ENCODE measurements at places on chromosomes 6 and 20.

GRCh38 chr20:45069261-45069660 is 31.7 kb downstream of the KCNS1 start:
- peak; percentile 43 for DNase-seq

GRCh38 chr6:11358904-11359830 is 126.7 kb upstream of the NEDD9 start:
- DNase-seq = no peak

DNA sequence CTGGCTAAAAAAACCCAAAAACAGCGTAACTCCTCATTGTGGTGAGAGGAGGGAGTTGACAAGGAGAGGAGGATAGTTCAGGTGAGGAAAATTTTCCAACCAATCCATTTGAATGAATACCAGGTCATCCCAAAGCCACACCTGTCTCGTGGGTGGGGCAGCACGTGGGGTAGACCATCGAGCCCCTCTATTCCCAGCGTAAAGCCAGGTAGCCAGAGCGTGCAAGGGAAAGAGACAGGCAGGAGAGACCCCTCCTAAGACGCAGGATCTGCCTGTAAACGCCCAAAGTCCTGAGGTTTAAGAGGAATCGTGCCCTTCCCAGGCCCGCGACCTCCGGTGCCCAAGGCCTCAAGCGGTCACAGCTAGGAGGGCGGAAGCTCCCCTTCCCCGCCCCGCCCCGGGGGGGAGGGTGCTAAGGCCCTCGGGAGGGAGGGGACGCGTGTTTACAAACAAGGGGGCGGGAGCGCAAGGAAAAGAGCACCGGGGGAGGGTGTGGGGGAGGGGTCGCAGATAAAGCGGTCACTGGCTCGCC is 712 bp downstream of the RXRB start:
- peak; percentile 48 for DNase-seq

GRCh38 chr6:146388736-146389364 is 154.8 kb upstream of the RAB32 start:
- DNase-seq = no peak

DNA sequence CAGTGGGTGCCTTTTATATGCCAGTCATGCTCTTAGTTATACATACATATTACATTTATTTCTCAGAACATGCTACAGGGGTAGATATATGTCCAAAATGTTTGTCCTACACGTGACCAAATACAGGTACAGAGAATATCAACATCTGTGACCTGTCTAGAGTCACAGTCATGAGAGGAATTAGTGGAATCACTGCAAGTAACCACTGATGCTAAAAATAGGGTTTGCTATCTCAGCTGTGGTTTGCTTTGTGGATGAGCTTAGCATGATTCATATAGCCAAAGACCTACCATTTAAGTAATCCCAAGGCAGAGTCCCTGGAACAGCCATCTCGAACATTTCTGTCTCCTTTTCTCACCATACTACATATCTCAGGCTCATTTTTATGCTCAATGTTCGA is 32.3 kb downstream of the GSTA3 start:
- DNase-seq = peak; percentile 75

DNA sequence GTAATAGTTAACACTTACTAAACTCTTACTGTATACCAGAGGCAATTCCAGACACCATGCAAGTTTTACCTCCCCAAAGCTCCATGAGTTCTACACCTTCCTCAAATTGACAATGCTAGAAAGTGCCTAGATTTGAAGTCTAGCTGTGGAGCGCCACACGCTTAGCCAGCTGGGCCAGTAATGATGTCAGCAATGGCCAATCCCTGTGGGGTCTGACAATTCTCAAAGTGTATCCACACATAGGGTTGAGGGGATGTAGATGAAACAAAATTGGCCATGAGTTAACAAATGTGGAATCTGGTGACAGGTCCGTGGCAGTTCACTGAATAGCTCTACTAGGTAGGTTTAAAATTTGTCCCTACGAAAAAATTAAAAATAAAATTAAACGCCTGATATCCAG is 1.3 kb downstream of the ZNF343 start:
- DNase-seq = no peak

DNA sequence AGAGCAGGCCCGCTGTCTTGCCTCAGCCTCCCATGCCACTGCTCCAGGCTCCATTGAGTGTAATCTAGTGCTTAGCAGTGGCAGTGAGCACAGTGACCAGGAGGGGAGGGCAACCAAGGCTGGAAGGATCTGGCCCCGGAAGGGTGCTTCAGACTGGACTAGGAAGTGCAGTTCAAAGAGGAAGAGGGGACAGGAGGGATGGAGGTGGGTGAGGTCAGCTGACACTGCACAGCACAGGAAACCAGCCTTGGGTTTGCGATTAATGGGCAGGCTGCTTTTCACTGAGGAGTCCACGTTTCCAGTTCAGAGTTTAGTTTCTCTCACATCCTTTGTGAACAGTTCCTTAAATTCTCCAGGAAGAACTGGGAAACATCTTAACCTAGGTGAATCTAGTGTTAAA is 46.9 kb downstream of the CDS2 start:
- no peak for DNase-seq

- DNase-seq = no peak
Measured at GRCh38 chr6:73180076-73180738, 45.1 kb downstream of the KHDC1L start.

DNA sequence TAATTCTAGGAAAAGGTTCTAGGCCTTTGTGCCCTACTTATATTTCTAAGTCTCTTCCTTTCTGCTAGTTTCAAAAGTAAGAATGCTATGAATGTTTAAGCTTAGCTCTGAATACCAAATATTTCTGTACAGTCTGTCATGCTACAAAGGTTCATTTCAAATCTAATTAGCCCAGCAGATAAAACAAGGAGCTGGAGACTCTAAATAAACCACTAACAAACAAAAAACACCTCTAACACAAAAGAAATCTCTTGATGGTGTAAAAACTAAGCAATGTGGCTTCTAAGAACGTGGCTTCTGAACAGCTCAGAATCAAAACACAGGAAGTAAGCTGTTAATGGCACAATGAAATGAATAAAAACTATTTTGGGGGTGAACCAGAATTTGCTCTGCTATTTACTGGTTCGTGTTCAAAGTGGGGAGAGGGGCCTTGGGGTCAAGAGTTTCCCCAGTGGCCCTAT is 198.3 kb downstream of the BCAS1 start:
- DNase-seq = no peak

DNA sequence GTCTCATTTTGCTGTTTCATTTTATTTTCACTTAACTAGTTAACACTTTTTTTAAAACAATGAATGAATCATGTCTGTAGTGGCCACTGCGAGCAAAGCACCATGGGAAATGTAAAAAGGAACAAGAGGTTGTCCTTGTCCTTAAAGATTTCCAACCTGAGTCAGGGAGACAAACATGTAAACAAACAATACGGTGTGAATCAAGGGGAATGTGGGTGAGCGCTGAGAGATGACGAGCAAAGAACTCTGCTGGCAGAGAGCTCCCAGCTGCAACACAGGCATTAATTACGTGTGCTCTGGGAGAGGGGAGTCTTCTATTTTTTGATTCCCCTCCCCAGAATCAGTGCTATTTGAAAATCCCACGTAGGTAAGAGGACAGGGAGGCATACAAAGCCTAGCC is 84.3 kb downstream of the ATXN1 start:
- DNase-seq = no peak

DNA sequence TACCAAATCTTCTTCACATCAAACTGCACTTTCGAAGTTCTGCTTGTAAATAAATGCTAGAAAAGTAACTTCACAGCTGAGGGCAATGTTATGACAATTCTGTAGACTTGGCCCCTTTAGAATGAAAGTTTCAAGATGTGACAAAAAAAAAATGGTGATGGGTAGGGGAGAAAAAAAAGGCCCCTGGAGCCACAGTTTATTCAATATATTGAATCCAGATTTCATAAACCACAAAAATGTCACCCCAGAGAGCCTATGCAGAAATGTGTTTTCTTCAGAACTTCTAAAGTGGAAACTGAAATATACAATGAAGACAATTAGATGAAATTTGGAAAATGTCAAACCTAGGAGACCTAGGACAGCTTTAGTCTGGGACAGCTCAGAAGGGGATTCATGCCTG is 143.1 kb downstream of the EDN3 start:
- DNase-seq = no peak

- DNase-seq = no peak
Measured at GRCh38 chr6:116529466-116530290, 15.8 kb downstream of the TRAPPC3L start.

DNA sequence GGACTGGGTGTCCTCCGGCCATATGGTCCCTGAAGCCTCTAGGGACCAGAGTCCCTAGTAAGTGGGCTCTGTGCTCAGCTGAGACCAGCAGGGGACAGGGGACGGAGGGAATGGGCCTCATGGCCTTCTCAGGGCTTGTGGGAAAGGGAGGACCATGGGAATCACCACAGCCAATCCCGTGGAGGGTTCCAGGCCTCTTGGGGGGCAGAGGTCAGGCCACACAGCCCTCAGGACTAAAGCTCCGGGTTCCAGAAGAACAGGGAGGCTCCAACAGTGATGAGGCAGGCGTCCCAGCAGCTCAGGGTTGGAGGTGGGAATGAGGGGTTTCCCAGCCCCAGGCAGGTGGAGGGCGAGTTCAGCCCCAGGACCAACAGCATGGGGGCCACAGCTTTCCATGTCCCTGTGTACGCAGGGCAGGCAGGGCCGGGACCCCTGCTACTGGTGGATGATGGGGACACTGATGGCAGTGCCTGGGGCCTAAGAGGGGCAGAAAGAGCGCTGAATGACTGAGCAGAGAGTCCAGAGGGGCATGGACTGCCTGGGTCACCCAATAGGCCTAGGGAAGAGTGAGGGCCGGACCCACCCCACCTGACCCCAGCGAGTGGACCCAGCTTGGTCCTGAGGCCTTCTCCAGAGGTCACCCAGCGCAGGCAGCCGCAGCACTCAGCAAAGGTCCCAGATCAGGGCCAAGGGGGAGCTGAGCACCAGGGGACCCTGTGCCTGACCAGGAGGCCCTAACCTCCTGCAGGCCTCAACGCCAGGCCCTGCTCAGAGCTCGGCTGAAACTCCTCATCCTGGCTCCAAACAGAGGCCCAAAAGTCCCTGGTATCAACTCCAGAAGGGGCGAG is 8.8 kb downstream of the MYL9 start:
- no peak for DNase-seq

DNA sequence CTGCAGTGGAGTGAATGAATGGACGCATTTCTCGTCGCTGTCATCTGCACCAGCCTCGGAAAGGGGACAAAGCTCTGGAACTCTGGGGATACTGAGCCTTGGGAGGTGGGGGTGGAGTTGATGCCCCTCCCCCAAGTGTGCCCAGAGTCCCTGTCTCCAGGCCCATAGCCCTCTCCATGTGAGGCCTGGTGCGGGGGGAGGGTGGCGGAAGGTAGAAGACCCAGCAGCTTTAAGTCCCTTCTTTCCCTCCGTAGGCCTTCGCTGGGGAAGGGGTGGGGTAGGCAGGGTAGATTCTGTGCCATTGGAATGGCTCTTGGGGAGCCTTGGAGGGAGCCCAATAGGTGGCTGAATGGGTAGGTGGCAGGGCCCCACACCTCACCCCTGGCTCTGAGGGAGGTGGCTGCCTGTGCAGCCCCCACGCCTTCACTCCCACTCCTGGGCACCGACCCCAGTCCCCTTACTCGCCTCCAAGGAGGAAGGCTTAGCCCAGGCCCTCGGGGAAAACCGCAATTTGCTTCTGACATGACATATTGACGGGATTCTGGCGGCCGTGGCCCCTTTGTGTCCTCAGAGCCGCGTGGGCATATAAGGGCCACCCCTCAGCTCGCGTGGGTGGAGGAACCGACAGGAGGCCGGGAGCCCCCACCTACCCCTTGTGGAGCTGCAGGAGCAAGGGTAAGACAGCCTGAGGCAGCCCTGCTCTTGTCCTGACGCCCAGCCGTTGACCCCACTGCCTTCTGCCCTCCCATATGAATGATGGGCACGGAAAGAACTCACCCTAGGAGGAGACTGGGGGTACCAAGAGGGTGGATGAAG is at the start of gene BPIFB3:
Gene BPIFB3 (plus strand): TSS at position 613 of the 816 bp plus-strand sequence. CDS start 1,533 bp downstream, outside the sequence.
- no peak for DNase-seq

GRCh38 chr20:41407607-41408006 is 41.0 kb upstream of the EMILIN3 start:
- no peak for DNase-seq

- DNase-seq = no peak
Measured at GRCh38 chr20:57536771-57537724, 12.1 kb upstream of the CTCFL start.

GRCh38 chr6:116369964-116370759 is 585 bp upstream of the DSE start:
- DNase-seq = peak; percentile 81

- DNase-seq = no peak
Measured at GRCh38 chr6:168498161-168498843, 57.3 kb downstream of the SMOC2 start.

DNA sequence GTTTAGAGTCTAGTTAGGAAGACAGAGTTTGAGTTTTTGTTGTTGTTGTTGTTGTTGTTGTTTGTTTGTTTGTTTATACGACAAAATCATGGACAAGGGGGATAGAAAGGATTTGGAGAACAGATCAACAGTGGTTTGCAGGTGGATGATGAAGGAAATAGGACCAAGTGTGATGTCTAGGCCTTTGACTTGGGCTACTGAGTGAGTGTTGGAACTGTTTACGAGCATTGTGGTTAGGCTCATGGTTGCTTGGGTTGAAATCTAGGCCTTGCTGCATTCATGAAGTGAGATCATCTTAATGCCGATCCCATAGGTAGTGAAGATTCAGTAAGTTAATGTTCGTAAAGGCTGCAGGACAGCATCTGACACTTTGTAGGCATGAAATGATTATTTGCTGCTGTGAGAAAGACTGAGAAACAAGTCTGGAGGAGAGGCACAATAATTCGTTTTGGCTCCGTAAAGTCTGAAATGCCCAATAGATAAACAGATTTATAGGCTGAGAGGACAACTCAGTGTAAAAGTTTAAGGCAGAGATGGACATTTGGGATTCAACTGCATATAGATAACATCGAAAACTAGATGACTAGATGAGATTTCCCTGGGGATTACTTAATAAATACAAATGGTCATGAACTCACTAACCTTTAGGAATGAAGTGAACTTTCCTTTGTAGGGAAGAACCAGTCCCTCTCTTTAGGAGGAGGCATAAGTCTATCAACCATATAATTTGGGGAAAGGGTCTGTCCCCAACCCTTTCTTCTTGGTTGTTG is 70.0 kb downstream of the HDDC2 start:
- no peak for DNase-seq

DNA sequence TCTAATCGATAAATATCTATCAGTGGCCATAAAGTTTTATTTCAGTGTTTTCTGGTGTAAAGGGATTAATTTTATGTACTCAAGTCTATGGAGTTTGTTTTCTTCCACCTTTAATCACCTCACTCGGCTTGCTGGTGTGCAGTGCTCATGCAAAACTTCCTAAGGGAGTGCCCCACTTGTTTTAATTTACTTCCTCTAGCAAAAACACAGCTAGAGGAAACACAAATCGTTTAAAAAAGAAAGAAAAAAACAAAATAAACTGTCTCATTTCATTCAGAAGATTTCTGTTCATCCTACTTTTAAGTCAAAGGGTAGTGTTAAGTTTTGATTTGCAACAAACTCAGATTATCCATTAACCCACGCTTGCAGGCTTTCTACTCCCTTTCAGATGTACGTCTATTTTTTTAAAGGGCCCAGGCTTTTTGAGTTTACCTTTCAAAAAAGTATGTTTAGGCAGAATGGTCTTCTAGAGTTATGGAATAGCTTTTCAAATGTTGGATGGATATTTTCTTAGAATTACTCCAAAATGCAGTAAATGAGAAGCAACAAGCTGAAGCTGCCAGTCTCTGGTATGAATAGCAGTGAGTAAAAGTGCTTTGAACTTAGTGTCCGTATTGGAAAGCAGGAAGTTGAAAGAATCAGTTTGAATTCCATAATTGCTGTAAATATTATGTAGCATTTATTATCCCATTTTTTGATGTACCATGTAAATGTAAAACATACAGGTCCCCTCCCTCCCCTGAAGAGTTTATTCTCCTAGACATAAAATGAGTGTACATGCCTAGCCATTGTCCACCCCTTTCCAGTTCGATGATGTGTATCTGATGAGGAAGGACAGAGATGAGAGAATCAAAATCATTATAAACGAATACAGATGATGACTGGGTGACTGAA is 113.3 kb downstream of the SLC16A10 start:
- no peak for DNase-seq
